ENCODE measurements at places on chromosomes 4 and X.

- DNase-seq, result no peak
Measured at GRCh38 chr4:139817657-139818452, 152.2 kb downstream of the MGST2 start.

DNA sequence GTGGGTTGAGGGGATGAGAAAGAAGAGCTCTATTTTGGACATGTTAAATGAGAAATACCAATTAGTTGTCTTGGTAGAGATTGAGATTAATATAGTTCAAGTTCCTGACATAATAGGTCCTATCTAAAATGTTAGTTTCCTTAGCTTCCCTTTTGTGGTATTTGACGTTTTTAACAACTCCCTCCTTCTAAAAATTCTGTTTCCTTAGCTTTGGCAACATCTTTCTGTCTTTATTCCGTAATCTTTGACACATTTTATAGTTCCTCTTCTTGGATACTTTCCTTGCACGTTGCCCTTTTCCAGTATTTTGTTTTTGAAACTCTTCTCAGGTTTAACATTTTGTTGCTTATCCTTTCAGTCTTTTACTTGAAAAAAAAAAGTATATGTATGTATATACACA lies 36.9 kb downstream of the LAMTOR3 start:
- no peak for DNase-seq

DNA sequence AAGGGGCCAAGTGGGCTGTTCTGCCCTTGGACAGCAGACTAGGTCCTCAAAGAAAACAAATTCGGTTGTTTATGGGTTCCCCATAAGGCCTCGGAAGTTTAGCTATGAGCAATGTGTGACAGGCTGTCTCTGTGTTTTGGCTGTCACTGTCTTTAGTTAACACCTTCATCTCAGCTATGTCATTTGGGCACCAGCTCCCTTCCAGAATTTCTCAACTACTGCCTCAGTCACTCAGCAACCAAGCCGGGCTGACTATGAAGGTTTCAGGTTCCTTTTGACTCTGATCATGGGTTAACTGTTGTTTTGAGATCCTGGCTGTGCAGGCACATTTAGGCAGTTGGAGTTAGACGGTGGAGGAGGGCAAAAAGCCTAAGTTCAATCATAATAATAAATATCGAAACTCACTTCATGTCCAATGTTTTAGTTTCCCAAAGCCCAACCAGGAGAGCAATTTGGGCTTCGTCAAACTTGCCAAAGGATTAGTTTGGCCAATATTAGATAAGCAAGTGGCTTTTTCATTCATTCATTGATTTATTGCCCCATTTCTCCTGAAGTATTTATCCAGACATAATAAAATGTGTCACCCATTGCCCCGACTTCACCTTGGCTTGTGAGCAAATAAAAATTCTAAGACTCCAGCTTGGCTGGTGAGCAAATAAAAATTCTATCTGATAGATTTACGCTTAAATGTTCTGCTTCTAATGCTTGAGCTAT lies 9.1 kb upstream of the PAGE1 start:
- no peak for DNase-seq

DNA sequence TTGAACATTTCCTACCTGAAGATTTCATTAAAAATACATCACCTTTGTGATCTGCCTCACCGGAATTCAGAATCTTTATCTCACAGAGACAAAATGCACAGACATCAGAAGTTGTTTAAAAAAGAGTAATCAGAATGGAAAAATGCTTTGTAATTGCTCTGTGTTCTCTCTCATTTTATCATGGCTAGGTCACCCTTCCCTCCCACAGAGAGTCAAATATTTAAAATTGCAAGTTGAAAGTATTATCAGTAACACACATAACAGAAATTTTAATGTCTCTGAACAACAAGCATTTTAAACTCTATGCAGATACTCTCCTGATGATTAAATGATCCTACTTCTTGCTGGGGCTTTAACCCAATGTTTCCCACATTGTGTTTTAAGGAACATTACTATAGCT lies 362.0 kb downstream of the CBLL2 start:
- no peak for DNase-seq

DNA sequence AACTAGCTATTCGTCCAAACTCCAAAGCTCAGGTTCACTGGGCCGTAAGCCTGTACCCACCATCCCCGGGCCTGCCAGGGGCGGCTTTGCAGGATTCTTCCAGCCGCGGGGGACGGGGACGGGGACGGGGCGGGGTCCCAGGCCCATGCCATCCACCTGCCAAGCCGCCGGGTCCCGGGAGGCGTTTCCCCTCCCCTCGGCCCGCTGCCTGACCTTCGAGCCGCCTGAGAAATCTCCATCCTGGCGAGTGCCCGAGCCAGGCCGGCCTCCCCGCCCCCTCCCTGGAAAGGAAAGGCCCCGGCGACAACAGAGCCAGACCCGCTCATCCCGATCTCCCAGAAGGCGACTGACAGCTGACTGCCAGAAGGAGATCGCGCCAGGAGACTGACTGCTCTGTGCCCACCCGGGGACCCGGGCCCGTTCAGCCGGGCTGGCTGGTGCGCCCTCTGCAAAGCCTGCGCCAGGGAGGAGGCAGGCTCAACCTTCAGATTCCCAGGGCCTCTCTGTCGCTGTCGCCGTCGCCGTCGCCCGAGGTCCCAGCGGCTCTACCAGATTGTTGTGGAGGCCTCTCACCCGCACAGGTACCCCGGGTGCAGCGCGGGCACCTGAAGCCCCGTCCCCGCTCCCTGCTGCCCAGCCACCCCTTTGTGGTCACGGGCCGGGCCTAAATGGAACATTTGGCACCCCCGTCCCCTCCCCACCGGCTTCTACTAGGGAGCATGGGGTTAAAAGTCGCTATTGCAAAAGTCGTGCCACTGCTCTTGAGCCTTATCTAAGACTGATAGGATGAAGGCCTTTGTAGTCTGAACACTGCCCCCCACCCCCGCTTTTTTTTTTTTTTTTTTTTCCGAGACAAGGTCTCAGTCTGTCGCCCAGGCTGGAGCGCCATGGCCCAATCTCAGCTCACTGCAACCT lies at the start of gene RGN:
RGN (plus strand) TSS at position 315 of the 915 bp plus-strand sequence. CDS start 2,702 bp downstream, outside the sequence.
- DNase-seq, result no peak

GRCh38 chr4:175891851-175892250 lies 79.8 kb upstream of the GPM6A start:
- DNase-seq, result peak; percentile 0

DNA sequence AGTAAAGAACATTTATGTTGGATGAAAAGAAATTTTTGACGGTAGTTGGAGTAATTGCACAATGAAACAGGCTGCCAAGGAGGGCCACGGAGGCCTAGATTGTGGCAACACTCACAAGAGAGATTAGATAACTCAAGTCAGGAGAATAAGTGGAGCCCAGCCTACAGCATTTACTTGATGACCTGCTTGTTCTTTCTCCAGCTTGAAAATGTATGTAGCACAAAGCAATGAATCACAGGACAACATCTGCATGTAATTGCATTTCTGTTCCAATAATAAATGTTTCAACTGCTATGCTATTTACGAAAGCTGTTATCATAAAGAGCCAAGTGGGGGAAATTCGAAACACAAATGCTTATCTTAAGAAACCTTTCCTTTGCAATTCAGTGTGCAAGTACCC lies 221.2 kb upstream of the MID1 start:
- no peak for DNase-seq

- DNase-seq, result no peak
Measured at GRCh38 chr4:36285784-36286480, 4.5 kb downstream of the DTHD1 start.

DNA sequence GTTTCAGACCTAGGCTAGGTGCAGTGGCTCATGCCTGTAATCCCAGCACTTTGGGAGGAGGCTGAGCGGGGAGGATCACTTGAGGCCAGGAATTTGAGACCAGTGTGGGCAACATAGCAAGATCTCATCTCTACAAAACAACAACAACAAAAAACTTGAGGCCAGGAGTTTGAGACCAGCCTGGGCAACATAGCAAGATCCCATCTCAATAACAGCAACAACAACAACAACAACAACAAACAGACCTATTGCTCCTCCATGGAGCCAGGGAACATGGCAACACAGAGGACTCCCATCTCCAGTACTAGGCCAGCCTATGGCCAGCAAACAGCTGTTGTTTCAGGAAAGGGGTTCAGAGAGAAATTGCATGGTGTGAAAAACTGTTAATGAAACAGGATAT lies 43.4 kb downstream of the SLC16A2 start:
- DNase-seq, result no peak

- DNase-seq, result peak; percentile 27
Measured at GRCh38 chr4:156038772-156039171, 85.1 kb upstream of the CTSO start.

- DNase-seq, result no peak
Measured at GRCh38 chr4:80751200-80751599, 279.3 kb upstream of the BMP3 start.

- DNase-seq, result no peak
Measured at GRCh38 chrX:103061486-103061885, 2.5 kb downstream of the BEX1 start.

DNA sequence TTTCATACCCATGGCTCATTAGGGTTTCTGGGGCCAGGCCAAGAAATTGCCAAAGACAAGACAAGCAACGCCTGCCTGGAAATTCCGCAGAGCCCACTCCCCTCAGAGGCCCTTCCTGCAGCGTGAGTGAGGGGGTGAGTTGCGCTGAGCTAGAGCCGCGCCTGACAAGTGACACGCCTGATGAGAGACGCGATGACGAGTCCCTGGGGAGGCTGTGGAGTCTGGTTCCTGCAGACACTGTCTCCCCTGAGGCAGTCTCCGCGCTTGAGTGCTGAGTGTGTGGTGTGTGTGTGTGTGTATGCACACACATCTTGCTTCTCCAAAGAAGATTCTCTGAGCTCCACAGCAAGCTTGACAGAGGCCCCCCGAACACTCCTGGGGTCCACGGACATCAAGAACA lies 269.8 kb downstream of the BCOR start:
- no peak for DNase-seq

DNA sequence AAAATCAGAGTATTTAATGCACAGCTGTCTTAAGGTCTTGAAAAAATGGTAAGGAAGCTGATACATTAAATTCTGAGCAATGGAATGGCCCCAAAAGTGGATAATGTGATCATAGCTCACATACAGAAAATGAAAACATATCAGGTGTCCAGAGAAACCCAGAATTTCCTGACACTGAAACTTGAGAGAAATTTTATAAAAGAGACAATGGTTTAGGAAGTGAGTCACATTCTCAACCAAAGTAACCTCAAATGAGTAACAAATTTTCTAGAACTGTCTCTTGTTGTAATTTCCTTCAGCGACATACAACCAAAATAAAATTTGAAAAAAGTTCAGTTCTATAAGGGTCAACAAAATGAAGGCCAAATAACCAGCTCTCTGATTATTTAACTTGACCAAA lies 37.4 kb upstream of the PACRGL start:
- no peak for DNase-seq

DNA sequence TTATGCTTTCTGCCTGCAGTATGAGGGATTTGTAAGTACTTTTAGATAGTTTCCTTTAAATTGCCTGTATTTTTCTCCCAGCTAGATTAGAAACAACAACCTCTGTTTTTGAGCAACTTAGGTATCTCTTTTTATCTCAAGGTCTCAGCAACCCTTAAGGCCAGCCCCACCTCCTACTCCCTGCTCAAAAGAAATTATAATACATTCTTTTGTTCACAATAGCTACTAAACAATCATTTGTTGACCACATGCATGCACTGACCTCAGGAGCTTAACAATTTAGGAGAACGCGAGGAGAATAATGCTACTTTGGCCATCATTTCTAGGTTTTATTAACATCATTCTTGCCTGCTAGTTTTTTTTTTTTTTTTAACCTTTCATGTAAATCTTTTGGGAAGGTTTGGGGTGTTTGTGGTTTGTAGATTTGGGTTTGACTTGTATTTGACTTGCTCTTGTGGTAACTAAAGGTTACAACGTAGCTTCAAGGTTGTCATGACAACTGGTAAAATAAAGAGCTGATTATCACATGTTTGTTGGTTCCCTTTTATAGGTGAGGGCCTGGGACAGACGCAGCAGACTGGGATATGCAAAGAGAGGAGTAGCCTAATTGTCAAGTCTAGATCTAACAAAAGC lies 145.4 kb upstream of the PLAC1 start:
- DNase-seq, result no peak

Data from NCI-H524 treated with DMSO at 0.1 percent for 48 hours (cell line).